ENCODE measurements at places on chromosomes 4 and X.

- peak; percentile 5 for DNase-seq
Measured at GRCh38 chr4:36351082-36351666, 69.8 kb downstream of the DTHD1 start.

- no peak for DNase-seq
Measured at GRCh38 chr4:157204634-157205244, 15.8 kb upstream of the GRIA2 start.

DNA sequence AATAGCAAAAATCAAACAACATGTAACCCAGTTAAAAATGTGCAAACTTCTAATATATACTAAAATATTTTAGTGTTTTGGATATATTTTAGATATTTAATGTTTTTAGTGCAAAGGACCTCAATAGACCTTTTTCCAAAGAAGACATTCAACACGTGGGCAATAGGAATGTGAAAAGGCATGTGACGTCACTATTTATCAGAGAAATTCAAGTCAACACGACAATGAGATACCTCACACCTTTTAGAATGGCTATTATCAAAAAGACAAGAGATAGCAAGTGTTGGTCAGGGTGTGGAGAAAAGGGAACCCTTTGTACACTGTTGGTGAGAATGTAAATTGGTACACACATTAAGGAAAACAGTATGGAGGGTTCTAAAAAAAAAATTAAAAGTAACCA lies 115.6 kb upstream of the FAM47B start:
- DNase-seq = no peak

- no peak for DNase-seq
Measured at GRCh38 chr4:186931519-186931918, 207.9 kb upstream of the FAT1 start.

DNA sequence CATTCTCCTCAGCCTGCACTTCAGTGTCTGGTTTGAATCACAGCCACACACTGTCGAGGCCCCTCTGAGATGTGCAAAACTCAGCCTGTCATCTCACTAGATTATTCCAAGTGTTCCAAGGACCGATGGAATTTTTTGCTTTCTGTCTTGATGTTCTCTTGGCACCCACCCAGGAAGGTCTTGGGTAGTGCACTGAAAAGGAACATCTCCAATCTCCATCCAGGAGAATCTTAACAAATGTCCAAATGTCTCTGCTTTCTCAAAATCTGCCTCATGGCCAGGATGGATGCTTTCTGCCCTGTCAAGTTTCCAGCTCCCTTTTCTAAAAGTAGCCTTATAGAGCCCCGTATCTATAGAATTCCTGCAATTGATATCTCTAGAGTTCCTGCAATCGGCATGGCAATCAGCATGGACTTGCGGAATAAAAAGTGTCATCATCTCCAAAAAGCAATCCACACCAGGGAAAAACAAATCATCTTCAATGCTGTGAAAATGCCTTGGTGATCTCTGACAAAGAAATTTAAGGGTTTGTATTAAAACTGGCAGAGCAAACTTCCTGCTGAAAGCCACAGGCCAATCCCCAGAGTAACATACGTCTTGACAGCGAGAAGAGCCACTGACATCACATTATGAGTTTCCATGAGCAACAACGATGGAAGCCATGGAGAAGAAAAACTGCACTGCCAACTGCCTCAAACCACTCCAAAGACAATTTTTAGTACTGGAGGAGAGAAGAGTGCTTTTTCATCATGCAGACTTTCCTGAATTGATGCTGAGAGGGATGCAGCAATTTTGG lies 215.3 kb upstream of the FAM9B start:
- no peak for DNase-seq

Data from cerebellum (tissue), 4 donors.